ENCODE measurements at places on chromosomes 16 and 17.

DNA sequence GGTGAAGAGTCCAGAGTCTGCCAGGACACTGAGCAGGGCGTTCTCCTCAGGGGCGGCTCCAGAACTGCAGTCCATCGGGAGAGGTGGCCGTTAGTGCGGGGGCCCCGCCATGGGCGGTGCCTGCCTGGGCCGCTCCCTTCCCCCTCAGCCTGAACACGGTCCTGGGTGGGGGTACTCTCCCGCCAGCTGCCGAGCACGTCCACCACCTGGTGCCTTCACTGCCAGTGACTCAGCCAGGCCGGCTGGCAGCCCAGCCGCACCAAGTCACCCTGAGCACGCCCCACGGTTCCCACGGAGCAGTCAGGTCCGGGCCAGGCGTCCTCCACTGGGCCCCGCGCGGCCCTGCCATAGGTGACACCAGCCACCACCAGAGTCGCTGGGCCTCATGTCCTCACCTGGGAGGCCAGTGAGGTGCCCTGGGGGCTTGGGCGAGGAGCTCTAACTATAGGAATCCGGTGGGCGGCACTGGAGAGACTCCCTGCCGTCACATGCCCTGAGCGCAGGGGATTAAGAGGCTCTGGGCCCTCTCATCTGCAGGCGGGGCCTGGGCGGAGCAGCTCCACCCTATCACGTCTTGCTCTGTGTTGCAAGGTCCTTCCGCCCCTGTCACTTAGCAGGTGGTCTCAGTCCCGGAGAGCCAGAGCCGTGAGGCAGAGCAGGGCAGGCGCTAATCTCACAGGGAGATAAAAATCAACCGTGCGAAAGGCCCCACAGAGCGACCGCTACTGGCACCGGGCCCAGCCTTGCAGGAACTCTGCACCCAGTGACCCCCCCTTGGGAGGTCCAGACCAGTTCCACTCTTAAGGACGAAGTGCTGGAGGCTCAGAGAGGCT lies 14.3 kb downstream of the PIEZO1 start:
- peak; percentile 48 for DNase-seq

DNA sequence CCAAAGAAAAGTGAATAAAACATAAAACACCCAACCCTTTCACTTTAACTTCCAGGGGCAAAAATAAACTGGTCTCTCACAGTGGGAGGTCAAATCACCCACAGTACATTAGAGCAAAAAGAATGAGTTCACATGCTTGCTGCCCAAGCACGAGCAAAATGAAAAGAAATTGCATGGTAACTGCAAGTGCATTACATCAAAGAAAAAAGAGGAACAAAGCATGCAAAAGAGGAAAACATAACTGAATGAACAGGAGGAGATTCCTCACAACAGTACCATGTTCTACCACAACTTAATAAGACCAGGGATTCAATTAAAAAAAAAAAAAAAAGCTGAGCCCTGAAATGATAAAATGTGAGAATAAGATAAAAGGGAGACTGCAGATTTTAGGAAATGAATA lies 12.3 kb downstream of the DNAH2 start:
- DNase-seq, result peak; percentile 45

DNA sequence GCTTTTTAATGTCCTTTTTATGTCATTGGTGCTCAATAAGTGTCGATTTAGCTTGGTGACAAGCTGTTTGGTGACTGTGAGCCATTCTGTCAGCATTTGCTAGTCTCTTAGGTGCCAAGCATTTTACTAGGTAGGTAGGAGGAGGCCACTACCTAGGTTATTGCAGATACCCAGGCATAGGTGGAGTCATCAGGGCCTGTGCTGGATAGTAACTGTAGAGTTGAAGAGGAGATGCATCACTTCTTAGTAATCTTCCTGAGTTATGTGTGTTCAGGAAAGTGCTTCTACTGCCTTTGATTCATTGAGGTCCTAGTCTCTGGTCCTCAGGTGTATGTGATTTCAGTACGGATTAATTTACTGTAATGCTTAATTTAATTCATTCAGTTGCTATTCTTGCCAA lies 17.7 kb downstream of the USP10 start:
- no peak for DNase-seq

DNA sequence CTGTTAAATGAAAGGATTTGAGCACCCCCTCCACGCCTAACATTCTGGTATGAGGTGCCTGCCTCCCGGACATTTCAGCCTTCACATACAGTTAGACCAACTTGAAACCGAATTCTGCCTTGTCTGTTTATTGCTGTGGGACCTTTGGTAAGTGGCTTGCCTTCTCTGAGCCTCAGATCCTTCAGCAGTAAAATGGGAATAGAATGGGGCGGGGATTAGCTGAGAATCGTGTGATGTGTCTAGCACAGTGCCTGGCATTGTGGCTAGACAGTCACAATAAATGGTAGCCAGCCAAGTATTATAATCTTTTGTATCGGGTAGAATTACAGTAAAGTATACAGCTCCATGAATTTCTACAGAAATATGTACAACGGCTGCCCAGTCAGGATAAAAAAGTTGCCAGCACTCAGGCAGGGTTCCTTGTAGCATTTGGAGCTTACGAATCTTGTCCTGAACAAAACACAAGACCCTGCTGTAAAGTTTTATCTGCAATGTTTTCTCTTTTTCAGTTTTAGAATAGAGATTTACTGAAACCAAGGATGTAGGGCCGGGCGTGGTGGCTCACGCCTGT lies 786 bp downstream of the TMC7 start:
- DNase-seq, result no peak

- no peak for DNase-seq
Observed at GRCh38 chr17:21078016-21078780, 35.4 kb upstream of the USP22 start.

GRCh38 chr17:39400547-39401411 lies 647 bp downstream of the FBXL20 start:
- DNase-seq, result peak; percentile 25

GRCh38 chr17:38851434-38851833 lies 2.1 kb downstream of the RPL23 start:
- no peak for DNase-seq

DNA sequence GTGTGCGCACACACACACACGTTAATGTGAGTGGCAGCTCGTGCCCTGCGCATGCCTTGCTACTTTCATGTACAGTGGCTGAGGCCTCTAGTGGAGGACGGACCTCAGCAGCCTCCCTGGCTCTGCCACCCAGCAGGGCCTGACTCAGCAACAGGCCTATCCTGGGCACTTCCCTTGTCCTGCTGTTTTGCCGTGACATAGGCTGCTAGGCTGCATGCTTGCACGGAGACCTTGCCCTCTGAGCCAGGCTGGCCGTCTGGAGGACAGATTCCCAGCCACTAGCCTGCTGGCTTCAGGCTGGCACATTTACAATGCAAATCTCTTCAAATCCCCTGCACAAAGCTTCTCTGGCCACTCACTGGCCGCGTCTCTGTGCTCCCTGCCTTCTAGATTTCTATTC lies 9.5 kb downstream of the RNF213 start:
- no peak for DNase-seq

DNA sequence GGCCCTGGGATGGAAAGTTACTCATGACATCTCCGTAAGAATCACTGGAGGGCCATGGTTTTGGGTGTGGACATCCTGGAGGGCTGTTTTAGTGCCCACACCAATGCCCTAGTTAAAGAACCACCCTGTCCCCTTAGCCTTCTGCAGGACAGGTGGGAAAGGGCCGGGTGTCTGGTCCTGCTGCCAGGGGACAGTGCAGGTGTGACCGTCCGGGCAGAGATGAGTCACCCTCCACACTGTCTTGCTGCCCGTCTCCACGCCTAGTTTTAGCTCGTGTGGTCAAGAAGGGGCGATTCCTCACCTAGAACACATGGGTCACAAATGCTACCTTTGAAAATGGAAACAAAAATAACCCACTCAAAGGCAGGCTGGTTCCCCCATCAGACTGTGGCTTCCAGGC lies 17.0 kb downstream of the CEP295NL start:
- DNase-seq, result no peak
